ENCODE measurements at places on chromosomes 5 and 9.

DNA sequence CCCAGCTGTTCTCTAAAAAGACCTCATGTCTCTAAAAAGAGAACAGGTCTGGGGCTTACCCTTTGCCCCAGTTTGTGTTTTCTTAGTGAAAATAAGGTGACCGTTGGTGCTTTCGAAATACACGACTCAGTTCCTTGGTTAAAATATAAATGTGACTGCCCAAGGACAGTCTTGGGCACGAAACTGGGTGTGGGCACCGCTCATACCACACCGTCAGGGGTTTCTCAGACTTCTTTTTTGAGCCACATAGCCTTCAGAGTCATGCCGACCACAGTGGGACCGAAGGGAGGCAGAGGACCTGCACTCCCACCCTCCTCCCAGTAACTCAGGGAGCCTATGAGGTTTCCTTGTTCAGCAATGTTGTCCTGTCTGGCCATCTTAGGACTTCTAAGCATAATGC, 6.5 kb downstream of the SNX18 start:
- H3K36me3 ChIP-seq, result peaks cover 47% of the 10 kb centered on the region
- H3K4me1 ChIP-seq, result peaks cover 55% of the 10 kb centered on the region
- H3K27ac ChIP-seq, result 0 out of 2 replicates have a peak overlapping the region, but pooled peaks have one; percentile 10

GRCh38 chr5:111655169-111655924, 101.6 kb downstream of the NREP start:
- H3K27ac ChIP-seq, result no peak overlapping the region
- H3K36me3 ChIP-seq, result no peaks in the 10 kb centered on the region
- no peak for DNase-seq
- H3K4me1 ChIP-seq, result no peaks in the 10 kb centered on the region

GRCh38 chr9:114378883-114379282, 8.9 kb downstream of the AKNA start:
- no peak overlapping the region for H3K27ac ChIP-seq
- no peak for DNase-seq
- H3K4me3 ChIP-seq, result no peak overlapping the region
- peaks cover 2% of the 10 kb centered on the region for H3K27me3 ChIP-seq
- peaks cover 18% of the 10 kb centered on the region for H3K36me3 ChIP-seq

DNA sequence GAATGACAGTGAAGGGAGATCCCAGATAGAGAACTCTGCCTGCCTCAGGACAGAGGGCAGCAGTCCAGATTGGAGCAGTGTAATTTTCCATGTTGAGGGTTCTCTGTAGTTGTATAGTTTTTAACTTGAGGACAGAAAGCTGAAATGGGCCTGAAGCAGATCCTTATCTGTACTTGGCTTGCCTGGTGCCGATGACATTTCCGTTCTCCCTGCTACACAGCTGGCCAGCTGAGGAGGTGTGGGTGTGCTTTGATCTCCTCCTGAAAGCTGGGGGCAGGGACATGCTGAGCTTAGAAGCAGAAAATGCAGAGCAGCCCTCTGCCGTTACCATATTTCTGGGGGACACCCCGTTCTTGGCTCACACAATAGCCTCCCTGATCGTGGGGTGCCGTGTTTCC, 10.5 kb downstream of the GLRX start:
- DNase-seq, result peak; percentile 64
- H3K4me1 ChIP-seq, result peaks cover 75% of the 10 kb centered on the region
- peak overlapping the region; percentile 30 for H3K4me3 ChIP-seq
- peaks cover 32% of the 10 kb centered on the region for H3K36me3 ChIP-seq
- peaks cover 3% of the 10 kb centered on the region for H3K27me3 ChIP-seq

- H3K36me3 ChIP-seq, result no peaks in the 10 kb centered on the region
- no peak overlapping the region for H3K4me3 ChIP-seq
- H3K4me1 ChIP-seq, result peaks cover 21% of the 10 kb centered on the region
- H3K27me3 ChIP-seq, result no peaks in the 10 kb centered on the region
- no peak for DNase-seq
These were observed 7.6 kb upstream of the FBXO38 start for GRCh38 chr5:148376198-148376597.

DNA sequence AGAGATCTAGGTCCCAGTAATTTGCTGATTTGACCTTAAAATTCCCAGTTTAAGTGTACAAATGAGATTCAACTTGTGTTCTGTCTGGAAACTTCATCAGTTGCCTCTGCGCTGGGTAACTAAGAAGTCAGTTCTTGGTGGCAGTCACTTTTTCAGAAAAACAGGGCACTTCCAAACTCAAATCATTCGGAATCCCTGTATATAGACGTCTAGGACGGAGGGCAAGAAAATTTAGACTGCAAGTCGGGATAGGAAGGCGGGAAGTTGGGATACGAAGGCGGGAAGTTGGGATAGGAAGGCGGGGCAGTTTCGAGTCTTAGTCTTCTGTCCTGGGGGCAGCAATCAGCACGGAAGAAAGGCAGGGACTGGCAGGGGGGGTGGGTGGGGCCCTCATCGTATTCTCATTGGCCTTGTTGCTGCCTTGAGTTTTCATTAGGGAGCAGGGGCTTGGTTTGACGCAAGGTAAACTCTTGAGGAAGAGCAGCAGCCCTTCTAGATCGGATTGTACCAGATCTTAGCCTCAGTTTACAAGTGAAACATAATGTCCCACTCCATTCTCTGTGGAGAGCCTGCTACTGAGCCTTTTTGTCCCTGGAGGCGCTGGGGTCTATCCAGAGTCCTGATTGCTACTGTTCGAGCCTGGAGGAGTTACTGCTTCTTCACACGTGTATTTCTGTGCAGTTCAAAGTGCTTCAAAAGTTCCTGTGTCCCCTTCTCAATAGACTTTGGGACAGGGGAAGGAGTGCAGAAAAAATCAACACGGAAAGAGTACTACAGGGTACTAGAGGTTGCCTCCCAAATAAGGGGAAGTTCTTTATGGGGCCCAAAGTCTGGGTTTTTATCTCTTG, 2.7 kb upstream of the PURA start:
- 0 out of 2 replicates have a peak overlapping the region, but pooled peaks have one; percentile 83 for H3K27ac ChIP-seq
- DNase-seq, result no peak
- no peaks in the 10 kb centered on the region for H3K27me3 ChIP-seq
- peaks cover 73% of the 10 kb centered on the region for H3K4me1 ChIP-seq

Data from HFFc6 (cell line).